ENCODE measurements at places on chromosomes 2 and 18.

- H3K27ac ChIP-seq: no peak overlapping the region
- H3K27me3 ChIP-seq: no peaks in the 10 kb centered on the region
- no peak overlapping the region for H3K4me3 ChIP-seq
- H3K4me1 ChIP-seq: no peaks in the 10 kb centered on the region
- no peak for DNase-seq
Observed at GRCh38 chr2:207995887-207996286, 29.4 kb downstream of the PLEKHM3 start.

DNA sequence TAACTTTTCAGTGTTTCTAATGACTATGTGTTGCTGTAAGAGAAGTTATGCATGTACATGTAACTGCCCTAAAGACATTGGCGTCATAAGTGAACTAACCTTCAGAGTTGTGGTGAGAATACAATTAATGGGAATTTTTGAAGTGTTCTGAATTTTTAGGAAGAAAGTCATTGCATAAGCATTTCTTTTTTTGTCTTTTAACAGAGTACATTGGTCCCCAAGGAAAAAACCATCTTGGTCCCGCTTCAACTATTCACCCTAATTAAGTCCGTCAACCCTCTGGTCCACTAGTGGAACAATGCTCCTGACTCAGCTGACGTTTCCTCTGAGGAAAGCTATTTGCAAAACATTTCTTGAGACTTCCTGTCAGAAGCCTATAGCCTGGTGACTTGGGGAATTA is 41.1 kb upstream of the VIT start:
- no peak overlapping the region for H3K27ac ChIP-seq
- no peaks in the 10 kb centered on the region for H3K4me1 ChIP-seq
- H3K27me3 ChIP-seq: no peaks in the 10 kb centered on the region
- H3K36me3 ChIP-seq: no peaks in the 10 kb centered on the region
- H3K4me3 ChIP-seq: no peak overlapping the region

- no peaks in the 10 kb centered on the region for H3K36me3 ChIP-seq
- no peak for DNase-seq
- H3K27ac ChIP-seq: no peak overlapping the region
- no peak overlapping the region for H3K4me3 ChIP-seq
- H3K4me1 ChIP-seq: no peaks in the 10 kb centered on the region
Observed at GRCh38 chr2:189111063-189111715, 68.4 kb downstream of the COL5A2 start.

GRCh38 chr18:71237641-71238040 is 948.8 kb downstream of the SOCS6 start:
- no peak for DNase-seq
- no peak overlapping the region for H3K27ac ChIP-seq
- H3K4me1 ChIP-seq: no peaks in the 10 kb centered on the region
- H3K4me3 ChIP-seq: no peak overlapping the region

- H3K4me1 ChIP-seq: no peaks in the 10 kb centered on the region
- no peaks in the 10 kb centered on the region for H3K27me3 ChIP-seq
- no peak for DNase-seq
- no peak overlapping the region for H3K27ac ChIP-seq
Observed at GRCh38 chr18:68456985-68457384, 257.9 kb downstream of the TMX3 start.

DNA sequence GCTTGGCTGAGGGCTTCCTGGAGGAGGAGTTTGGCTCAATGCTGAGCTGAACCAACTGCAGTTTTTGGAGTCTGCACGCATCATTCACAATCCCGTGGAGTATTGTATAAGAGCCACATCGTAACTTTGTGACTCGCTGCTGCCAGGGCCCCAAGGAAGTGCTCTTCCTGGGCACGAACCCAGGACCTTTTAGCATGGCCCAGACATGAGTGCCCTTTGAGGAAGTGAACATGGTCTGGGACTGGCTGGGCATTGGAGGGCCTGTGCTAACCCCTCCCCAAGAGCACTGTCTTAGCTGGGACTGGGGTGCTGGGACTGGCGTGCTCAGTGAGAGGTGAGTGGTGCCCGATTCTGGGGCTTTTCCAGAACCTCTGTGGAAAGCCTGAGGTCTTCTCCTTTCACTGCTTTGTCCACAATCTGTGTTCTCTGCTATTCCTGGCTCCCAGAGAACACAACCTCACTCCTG is 88.6 kb downstream of the LIPG start:
- no peak overlapping the region for H3K27ac ChIP-seq
- H3K27me3 ChIP-seq: peaks cover 4% of the 10 kb centered on the region
- no peak for DNase-seq
- peaks cover 26% of the 10 kb centered on the region for H3K4me1 ChIP-seq
- no peaks in the 10 kb centered on the region for H3K36me3 ChIP-seq

DNA sequence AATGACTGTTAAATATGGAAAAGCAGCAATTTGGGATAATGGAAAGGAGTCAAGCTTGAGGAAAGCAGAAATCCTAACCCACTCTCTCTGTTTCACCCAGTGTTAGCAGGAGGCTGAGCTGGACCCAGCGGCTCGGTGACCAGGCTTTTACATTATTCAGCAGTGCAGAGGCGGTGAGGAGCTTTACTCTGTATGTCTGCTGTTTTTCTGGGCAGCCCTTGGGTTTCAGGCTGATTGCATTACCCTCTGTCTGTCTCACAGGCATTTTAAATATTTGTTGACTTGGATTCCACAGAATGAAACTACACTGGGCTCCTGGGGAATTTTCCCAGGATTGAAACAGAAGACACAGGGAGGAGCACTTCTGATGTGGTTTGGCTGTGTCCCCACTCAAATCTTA is 368.0 kb downstream of the GALR1 start:
- H3K27ac ChIP-seq: no peak overlapping the region
- no peak for DNase-seq
- H3K4me1 ChIP-seq: no peaks in the 10 kb centered on the region
- H3K27me3 ChIP-seq: no peaks in the 10 kb centered on the region
- no peak overlapping the region for H3K4me3 ChIP-seq
- no peaks in the 10 kb centered on the region for H3K36me3 ChIP-seq

DNA sequence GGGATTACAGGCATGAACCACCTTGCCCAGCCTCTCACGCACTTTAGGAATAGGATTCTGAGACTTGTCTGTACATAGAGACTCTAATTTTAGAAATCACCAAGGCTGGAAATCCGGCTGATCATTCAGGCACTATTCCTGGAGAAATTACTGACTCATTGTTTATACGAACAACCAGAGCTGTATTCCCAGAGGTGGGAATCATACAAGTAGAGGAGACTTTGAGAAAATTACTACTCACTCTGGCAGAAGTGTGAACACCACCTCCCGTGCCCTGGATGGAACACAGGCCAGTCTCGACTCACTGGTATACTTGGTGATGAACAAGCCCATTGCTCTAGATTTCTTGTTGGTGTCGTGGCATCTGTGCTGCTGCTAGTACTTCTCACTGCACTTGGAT is 5.8 kb upstream of the ADNP2 start:
- H3K4me1 ChIP-seq: no peaks in the 10 kb centered on the region
- H3K27me3 ChIP-seq: no peaks in the 10 kb centered on the region
- no peak for DNase-seq
- no peaks in the 10 kb centered on the region for H3K36me3 ChIP-seq

DNA sequence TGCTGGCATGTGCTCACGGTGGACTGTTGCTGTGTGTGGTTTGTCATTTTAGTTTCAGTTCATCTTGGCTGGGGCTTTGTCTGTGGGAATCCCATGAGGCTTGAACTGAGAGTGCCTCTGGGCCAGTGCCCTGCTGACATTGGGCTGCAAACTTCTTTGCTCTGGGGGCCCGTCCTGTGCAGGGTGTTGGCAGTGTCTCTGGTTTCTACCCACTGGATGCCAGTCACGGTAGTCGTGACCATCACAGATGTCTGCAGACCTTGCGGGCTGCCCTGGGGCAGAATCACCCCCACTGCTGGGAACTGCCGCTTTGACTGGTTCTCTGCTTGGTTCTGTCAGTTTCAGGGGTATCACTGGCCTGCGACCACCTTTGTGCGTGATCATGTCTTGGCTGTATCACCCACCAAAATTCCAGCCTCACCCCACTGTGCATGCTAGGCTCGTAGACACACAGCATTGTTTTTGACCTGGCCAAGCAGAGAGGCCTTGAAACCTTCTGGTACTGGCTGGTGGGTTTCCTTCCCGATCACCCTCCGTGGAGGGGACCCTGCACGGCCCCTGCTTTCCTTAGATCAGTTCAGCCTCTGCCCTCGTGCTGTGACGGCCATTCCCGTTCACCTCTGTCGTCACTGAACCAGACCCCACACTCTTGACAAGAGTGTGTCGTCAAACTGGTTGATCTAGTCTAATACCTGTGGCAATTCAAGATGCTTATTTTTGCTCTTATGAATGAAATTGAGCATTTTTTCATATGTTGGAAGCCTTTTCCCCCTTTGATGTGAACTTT is 57.6 kb downstream of the KCNG2 start:
- no peak overlapping the region for H3K4me3 ChIP-seq
- no peak overlapping the region for H3K27ac ChIP-seq
- H3K4me1 ChIP-seq: peaks cover 16% of the 10 kb centered on the region
- no peak for DNase-seq
- no peaks in the 10 kb centered on the region for H3K27me3 ChIP-seq

GRCh38 chr2:63064197-63064596 is 13.6 kb downstream of the OTX1 start:
- no peak for DNase-seq
- H3K27ac ChIP-seq: no peak overlapping the region
- H3K4me3 ChIP-seq: no peak overlapping the region
- H3K36me3 ChIP-seq: no peaks in the 10 kb centered on the region
- peaks cover 82% of the 10 kb centered on the region for H3K27me3 ChIP-seq

DNA sequence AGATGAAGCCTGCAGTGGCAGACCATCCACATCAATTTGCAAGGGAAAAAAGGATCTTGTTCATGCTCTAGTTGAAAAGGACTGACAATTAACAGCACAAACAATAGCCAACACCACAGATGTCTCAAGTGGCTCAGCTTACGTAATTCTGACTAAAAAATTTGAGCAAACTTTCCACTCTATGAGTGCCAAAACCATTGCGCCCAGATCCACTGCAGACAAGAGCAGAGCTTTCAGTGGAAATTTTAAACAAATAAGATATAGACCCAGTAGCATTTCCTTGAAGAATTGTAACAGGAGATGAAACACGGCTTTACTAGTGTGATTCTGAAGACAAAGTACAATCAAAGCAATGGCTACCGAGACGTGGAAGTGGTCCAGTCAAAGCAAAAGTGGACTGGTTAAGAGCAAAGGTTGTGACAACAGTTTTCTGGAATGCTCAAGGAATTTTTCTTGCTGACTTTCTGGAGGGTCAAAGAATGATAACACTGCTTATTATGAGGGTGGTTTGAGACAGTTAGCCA is 12.0 kb upstream of the ZNF396 start:
- H3K4me1 ChIP-seq: no peaks in the 10 kb centered on the region
- no peak for DNase-seq
- peaks cover 3% of the 10 kb centered on the region for H3K27me3 ChIP-seq
- H3K4me3 ChIP-seq: no peak overlapping the region
- no peaks in the 10 kb centered on the region for H3K36me3 ChIP-seq
- H3K27ac ChIP-seq: no peak overlapping the region

- H3K4me3 ChIP-seq: no peak overlapping the region
- H3K36me3 ChIP-seq: no peaks in the 10 kb centered on the region
- no peak overlapping the region for H3K27ac ChIP-seq
- H3K4me1 ChIP-seq: peaks cover 9% of the 10 kb centered on the region
- no peak for DNase-seq
Observed at GRCh38 chr18:49514577-49514976, 27.5 kb upstream of the C18orf32 start.

- H3K4me3 ChIP-seq: no peak overlapping the region
- H3K27ac ChIP-seq: no peak overlapping the region
- no peak for DNase-seq
- no peaks in the 10 kb centered on the region for H3K27me3 ChIP-seq
- H3K4me1 ChIP-seq: no peaks in the 10 kb centered on the region
- no peaks in the 10 kb centered on the region for H3K36me3 ChIP-seq
Observed at GRCh38 chr2:18171191-18172139, 293.0 kb downstream of the KCNS3 start.

DNA sequence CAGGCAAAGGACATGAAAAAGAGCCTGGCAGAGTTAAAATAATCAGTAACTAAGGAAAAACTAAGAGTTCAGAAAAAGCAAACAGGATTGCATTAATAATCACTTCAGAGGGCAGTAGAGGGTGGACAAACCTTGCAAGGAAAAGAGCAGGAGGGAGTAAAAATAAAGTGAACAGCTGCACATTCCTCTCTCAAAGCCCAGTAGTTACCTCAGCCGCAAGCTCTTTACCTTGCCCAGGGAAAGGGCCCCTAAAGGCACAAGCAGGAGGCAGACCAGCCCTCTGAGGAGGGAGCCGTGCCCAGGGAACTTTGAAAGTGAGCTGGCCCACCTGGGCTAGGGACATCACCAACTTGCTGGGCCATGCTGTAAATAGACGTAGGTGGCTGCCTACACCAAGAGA is 196.9 kb downstream of the C1D start:
- DNase-seq: no peak
- peaks cover 3% of the 10 kb centered on the region for H3K4me1 ChIP-seq
- H3K27me3 ChIP-seq: no peaks in the 10 kb centered on the region
- H3K4me3 ChIP-seq: no peak overlapping the region

DNA sequence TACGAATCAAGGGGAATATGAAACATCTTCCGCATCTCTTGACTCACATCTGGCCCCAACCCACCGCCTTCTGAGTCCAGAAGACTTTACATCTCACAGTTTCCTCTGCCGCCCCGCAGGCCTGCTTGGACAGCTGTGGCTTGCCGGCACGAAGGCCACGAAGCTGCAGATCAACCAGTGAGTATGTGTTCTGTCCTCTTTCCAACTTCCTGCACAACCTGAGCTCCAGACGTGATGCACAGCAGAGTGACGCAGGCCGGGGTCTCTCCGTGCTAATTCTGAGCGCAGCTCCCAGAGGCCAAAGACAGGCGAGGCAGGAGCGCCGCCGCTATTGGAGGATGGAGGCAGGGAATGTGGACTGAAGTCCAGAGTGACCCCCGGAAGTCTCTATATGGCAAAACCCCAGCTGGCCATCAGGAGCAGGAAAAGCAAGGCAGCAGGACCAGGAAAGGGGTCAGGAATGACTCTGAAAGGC is 93.5 kb downstream of the ZCCHC2 start:
- peaks cover 3% of the 10 kb centered on the region for H3K27me3 ChIP-seq
- no peak for DNase-seq
- no peaks in the 10 kb centered on the region for H3K36me3 ChIP-seq
- peak overlapping the region; percentile 57 for H3K27ac ChIP-seq
- H3K4me1 ChIP-seq: peaks cover 19% of the 10 kb centered on the region
- H3K4me3 ChIP-seq: no peak overlapping the region

- H3K36me3 ChIP-seq: no peaks in the 10 kb centered on the region
- no peak overlapping the region for H3K4me3 ChIP-seq
- no peak overlapping the region for H3K27ac ChIP-seq
Observed at GRCh38 chr2:109467701-109468100, 146.1 kb downstream of the SEPTIN10 start.

DNA sequence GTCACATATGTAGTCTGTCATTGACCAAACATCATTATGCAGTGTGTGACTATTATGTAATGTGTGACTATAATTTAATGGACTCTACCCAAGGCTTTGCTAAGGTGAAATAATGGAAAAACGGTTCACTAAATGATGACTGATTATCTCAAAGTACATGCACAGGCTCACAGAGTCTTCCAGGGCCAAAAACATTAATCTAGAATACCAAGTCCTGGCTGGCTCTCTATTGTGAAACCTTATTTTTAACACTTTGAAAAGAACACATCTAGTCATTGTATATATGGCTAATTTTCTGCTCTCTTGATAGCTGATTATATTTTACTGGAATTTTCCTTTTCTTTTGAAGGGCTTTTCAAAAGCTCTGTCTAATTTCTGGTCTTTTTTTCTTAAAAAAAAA is 102.9 kb upstream of the THUMPD2 start:
- no peaks in the 10 kb centered on the region for H3K4me1 ChIP-seq
- peak; percentile 19 for DNase-seq
- H3K4me3 ChIP-seq: no peak overlapping the region
- no peaks in the 10 kb centered on the region for H3K36me3 ChIP-seq
- H3K27ac ChIP-seq: no peak overlapping the region

- H3K4me3 ChIP-seq: no peak overlapping the region
- no peak for DNase-seq
- H3K4me1 ChIP-seq: peaks cover 30% of the 10 kb centered on the region
Observed at GRCh38 chr2:113285816-113286215, 7.1 kb upstream of the PAX8 start.

Data from spinal cord (tissue), 10 donors.